ENCODE measurements at places on chromosomes 1 and 21. TPM values are rescaled to one million over a fixed set of nuclear protein-coding genes. Genes with fewer than 3 reads are reported as not detected.
A peak's percentile ranks its signal among the peaks of the same experiment; 100 is the strongest.

- no peaks in the 10 kb centered on the region for H3K36me3 ChIP-seq
- H3K4me1 ChIP-seq, result no peaks in the 10 kb centered on the region
- H3K4me3 ChIP-seq, result no peak overlapping the region
- H3K27ac ChIP-seq, result no peak overlapping the region
- DNase-seq, result no peak
- no peaks in the 10 kb centered on the region for H3K27me3 ChIP-seq
Observed at GRCh38 chr1:56571448-56571847, 7.9 kb downstream of the PLPP3 start.

DNA sequence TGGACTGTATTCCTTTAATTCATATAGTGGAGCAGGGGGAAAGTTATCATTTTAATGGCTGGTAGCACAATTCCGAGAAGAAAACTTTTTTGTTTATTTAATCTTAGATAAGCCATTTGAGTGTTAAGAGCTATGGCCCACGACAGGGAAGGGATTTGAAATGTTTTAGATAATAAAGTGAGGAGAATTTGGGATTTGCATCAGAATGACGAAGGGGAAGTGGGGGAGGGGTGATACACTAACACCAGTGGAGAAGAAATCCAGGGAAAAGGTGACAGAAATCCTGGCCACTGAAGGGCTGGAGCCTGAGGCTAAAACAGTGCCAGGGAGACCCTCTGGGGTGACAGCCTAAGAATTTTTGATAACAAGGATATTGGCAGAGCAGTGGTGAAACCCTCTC lies 21.0 kb downstream of the LEPR start:
- no peak overlapping the region for H3K4me3 ChIP-seq
- DNase-seq, result no peak
- H3K27me3 ChIP-seq, result no peaks in the 10 kb centered on the region
- H3K4me1 ChIP-seq, result no peaks in the 10 kb centered on the region
- no peak overlapping the region for H3K27ac ChIP-seq
- no peaks in the 10 kb centered on the region for H3K36me3 ChIP-seq

DNA sequence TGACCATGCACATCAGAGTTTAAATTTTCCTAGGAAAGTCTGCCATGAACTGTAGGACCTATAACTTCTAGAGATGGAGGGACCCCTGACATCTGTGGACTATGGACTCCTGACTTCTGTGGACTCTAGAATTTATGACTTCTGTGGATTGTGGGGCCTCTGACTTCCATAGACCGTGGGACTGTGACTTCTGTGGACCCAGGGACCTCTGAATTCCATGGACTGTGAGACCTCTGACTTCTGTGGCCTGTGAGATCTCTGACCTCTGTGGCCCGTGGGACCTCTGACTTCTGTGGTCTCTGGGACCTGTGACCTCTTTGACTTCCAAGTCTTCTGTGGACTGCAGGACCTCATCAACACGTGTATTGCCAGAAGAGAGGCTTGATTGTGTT lies 36.7 kb downstream of the PEX14 start:
- no peaks in the 10 kb centered on the region for H3K36me3 ChIP-seq
- DNase-seq, result no peak
- no peaks in the 10 kb centered on the region for H3K27me3 ChIP-seq
- H3K27ac ChIP-seq, result peak overlapping the region; percentile 72
- H3K4me3 ChIP-seq, result no peak overlapping the region

GRCh38 chr1:64624808-64625207 lies 120.1 kb upstream of the RAVER2 start:
- no peak overlapping the region for H3K4me3 ChIP-seq
- H3K4me1 ChIP-seq, result no peaks in the 10 kb centered on the region
- no peak overlapping the region for H3K27ac ChIP-seq

Gene S100A7A
- polyA plus RNA-seq, result not detected

DNA sequence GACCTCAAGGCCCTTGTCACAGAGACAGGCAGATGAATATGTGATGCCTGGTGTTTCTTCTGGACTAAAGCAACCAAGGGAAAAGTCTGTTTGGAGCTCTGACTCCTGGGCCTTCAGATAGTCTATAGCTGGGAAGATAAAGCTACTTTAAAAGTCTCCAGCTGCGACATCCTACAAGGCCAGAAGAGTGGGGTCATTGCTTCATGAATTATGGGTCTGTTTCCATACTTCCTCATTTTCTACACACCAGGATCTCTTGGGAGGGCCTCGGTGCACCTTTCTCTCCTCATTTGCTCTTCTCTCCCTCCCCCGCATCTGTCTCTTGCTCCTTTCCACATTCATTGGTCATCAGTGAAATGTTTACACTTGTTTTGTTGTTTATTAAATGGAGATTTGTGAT lies 44.8 kb downstream of the SYT2 start:
- no peaks in the 10 kb centered on the region for H3K4me1 ChIP-seq
- H3K27me3 ChIP-seq, result peaks cover 2% of the 10 kb centered on the region
- H3K36me3 ChIP-seq, result no peaks in the 10 kb centered on the region
- no peak for DNase-seq
- H3K27ac ChIP-seq, result no peak overlapping the region

GRCh38 chr1:195481293-195481692 lies 1126.9 kb downstream of the KCNT2 start:
- no peak overlapping the region for H3K4me3 ChIP-seq
- no peaks in the 10 kb centered on the region for H3K27me3 ChIP-seq
- no peak overlapping the region for H3K27ac ChIP-seq
- H3K36me3 ChIP-seq, result no peaks in the 10 kb centered on the region

DNA sequence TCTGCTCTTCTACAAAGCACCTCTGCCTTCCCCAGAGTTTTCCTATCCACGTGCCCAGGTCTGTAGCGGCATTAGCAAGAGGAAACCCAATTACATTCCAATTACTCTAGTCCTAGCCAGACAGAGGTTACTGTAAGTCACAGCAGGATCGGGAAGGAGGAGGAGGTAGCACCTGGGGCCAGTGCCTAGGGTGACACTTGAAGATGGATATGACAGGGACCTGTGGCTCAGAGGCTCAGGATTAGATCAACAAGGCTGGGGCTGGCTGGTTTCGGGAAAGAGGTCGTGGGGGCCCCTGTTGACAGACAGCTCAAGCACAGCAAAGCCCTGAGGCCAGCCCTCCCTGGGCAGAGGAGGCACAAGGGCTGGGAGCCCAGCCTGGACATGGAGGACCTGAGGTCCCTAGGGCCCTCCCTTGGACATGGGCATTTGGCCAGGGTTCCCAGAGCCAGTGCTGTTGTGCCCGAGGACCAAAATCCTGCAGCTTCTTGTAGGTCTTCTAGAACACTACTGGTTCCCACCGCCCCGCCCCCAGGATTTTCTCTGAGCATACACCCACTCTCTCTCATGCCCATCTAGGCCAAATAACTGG lies 3.0 kb upstream of the HCRTR1 start:
- H3K27me3 ChIP-seq, result peaks cover 3% of the 10 kb centered on the region
- H3K4me1 ChIP-seq, result peaks cover 8% of the 10 kb centered on the region
- H3K36me3 ChIP-seq, result no peaks in the 10 kb centered on the region
- no peak overlapping the region for H3K27ac ChIP-seq

- H3K27me3 ChIP-seq, result no peaks in the 10 kb centered on the region
- H3K36me3 ChIP-seq, result peaks cover 4% of the 10 kb centered on the region
- no peaks in the 10 kb centered on the region for H3K4me1 ChIP-seq
- no peak overlapping the region for H3K4me3 ChIP-seq
Observed at GRCh38 chr1:246617768-246618167, 51.5 kb downstream of the CNST start.

DNA sequence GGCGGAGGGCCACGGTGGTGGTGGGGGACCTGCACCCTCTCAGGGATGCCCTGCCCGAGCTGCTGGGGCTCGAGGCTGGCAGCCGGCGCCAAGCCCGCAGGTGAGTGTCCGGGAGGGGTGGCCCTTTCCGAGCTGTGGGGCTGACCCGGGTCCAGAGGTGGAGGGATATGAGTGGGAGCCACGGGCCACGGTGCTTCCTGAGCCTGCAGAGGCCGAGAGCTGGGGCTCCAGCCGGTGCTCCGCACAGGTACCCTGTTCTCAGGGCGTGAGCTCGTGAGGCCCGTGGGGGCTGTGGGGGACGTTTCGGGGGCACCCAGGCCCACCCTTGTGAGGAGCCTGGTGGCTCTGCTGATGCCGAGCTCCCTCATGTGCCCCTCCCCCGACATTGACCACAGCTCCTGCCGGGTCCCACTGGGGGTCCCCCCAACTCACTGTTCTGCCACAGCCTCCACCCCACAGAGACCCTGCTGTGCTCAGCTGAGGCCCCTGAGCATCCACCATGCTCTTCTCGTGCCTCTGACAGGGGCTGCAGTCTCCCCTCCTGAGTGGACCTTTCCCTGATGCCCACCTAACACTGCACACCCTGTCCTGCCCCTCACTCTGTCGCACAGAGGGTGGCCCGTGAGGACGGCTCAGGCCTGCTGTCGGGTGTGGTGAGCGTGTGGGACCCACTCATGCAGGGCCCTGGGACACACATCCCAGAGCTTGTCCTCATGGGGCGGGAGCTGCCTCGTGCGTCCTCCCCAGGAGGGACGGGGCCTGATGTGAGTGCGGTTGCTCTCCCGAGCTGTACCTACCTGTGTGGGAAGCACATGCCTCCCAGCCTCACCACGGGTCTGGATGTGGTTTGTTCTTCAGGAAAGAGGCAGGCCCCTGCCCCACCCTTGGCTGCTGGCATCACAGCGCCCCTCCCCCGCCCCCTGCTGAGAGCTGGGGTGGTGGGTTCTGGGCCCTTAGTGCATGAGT lies 27.5 kb downstream of the SLX9 start:
- DNase-seq, result no peak
- peaks cover 6% of the 10 kb centered on the region for H3K36me3 ChIP-seq
- no peak overlapping the region for H3K27ac ChIP-seq
- no peak overlapping the region for H3K4me3 ChIP-seq

DNA sequence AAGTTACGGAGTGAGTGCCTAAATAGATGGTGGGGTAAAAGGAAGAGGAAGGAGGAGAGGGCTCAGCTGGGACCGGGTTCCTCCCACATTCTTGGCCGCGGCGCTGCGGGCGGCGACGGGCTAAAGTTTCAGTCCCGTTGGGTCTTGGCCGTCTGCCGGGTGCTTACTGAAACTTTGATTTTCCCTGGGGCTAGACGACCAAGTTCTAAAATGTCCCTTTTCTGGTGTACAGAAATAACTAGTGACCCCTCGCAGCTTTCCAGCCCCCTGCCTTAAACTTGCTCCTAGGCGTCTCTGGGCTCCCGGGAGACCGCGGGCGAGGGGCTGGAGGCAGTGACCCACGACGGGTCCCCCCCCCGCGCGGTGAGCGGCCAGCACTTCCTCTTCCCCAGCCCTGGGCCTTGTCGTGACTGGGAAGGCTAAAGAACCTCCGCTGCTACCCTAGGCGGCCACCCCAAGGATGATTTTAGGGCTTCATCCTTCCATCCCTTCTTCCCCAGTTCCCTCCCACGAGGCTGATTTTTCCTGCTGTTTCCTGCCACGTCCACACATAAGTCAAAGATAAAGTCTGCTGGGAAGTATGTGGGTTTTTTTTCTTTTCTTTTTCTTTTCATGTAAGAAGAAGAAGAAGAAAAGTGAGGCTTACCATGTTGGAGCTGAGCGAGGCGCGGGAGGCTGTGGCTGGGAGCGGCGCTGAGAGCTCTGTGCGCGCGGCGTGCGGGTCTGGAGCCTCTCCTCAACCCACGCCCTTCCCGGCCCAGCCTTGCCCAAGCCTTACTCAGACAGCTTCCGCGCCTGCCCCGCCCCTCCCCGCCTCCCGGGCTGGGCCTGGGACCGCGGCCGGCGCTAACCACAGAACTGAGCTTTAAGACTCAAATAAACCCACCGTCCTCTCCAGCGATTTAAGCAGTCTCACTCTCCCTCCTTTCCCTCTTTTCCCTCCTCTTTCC lies at the start of gene S100A11:
Gene S100A11, minus strand, starts transcription at position 738 of the 950 bp plus-strand sequence. Its CDS starts 89 bp downstream, at position 649.
- H3K27me3 ChIP-seq, result no peaks in the 10 kb centered on the region
- peak; percentile 89 for DNase-seq
- H3K36me3 ChIP-seq, result peaks cover 13% of the 10 kb centered on the region
- H3K4me3 ChIP-seq, result peak within 1 kb of the TSS; percentile 65
- peaks cover 8% of the 10 kb centered on the region for H3K4me1 ChIP-seq

DNA sequence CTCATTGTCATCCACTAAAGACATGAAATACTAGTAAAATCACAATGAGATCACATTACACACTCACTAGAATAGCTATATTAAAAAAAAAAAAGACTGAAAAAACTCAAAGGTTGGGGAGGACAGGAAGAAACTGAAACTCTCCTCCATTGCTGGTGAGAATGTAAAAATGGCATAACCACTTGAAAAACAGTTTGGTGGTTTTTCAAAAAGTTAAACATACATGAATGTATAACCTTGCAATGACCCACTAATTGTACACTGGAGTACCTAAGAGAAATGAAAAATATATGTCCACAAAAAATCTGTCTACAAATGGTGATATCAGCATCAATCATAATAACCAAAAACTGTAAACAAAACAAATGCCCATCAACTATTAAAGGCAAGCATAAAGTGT lies 44.0 kb downstream of the NRIP1 start:
- H3K27ac ChIP-seq, result no peak overlapping the region
- H3K4me1 ChIP-seq, result no peaks in the 10 kb centered on the region
- DNase-seq, result no peak
- no peak overlapping the region for H3K4me3 ChIP-seq
- no peaks in the 10 kb centered on the region for H3K27me3 ChIP-seq
- peaks cover 2% of the 10 kb centered on the region for H3K36me3 ChIP-seq

DNA sequence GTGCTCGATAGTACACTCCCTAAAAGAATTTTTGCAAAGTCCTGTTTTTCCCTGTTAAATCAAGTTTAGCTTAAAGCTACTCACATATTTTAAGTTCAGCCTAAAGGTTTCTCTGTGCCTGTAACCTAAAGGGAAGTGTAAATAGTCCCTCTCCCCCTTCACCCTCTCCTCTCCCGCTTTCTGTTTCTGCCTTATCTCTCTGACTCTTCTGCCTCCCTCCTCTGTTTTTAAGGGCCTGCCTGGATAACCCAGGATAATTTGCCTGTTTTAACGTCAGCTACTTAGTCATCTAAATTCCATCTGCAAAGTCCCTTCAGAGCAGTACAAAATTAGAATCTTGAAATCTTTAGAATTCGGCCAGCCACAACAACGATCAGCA lies 92.6 kb downstream of the NID1 start:
- no peaks in the 10 kb centered on the region for H3K4me1 ChIP-seq
- peaks cover 12% of the 10 kb centered on the region for H3K27me3 ChIP-seq
- H3K27ac ChIP-seq, result no peak overlapping the region
- no peak overlapping the region for H3K4me3 ChIP-seq

DNA sequence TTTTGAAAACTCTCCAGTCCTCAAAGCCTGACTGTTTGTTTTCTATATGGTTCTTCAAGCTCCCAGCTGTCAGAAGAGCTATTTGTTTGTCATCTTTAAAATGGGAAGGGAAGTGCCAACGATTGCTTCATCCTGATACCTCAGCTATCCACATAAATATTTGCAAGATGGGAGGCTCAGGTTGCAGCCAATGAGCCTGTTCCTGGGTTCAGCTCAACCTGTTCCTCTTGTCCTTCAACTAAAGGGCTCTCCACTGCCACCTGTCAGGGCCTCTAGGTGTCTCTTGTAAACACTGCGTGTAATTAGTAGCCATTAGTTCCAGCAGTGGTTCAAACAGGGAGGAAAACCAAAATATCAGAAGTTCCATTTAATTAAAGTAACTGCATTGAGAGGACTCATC lies 445.1 kb downstream of the AJAP1 start:
- H3K4me3 ChIP-seq, result no peak overlapping the region
- no peaks in the 10 kb centered on the region for H3K27me3 ChIP-seq
- no peaks in the 10 kb centered on the region for H3K36me3 ChIP-seq
- no peaks in the 10 kb centered on the region for H3K4me1 ChIP-seq
- DNase-seq, result no peak
